ENCODE measurements at places on chromosomes 3 and 15.

GRCh38 chr3:172061724-172062184 is 22.4 kb downstream of the FNDC3B start:
- DNase-seq, result no peak

GRCh38 chr3:151794080-151794479 is 19.8 kb upstream of the AADAC start:
- no peak for DNase-seq

- DNase-seq, result no peak
Measured at GRCh38 chr15:41254560-41254959, 23.5 kb downstream of the CHP1 start.

DNA sequence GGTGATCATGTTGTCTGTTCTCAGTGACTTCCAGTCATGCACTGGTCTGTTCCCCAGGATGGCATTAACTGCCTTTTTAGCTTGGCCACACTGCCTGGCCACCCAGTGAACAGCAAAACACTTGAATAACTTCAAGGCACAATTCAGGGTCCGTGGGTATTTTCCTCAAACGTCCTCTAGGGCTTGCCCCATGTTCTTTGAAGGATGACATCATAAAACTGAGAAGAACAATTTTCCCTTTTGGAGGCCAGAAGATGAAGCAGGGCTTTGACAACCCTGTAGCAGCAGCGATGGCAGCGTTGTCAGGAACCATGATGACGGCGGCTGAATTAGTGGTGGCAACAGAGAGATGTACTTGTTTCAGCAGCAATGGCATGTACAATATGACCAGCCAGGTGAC is 465.9 kb upstream of the ONECUT1 start:
- no peak for DNase-seq

- DNase-seq, result no peak
Measured at GRCh38 chr3:49865198-49865784, 4.4 kb downstream of the CAMKV start.
